Activated naive CD4-positive, alpha-beta T cell treated with anti-CD3 and anti-CD28 coated beads for 36 hours (primary cell): ENCODE measurements at places on chromosomes 16 and 17.

- H3K4me1 ChIP-seq, result peaks cover 2% of the 10 kb centered on the region
- peaks cover 25% of the 10 kb centered on the region for H3K36me3 ChIP-seq
- no peak overlapping the region for H3K4me3 ChIP-seq
- no peaks in the 10 kb centered on the region for H3K27me3 ChIP-seq
- H3K27ac ChIP-seq, result peak overlapping the region; percentile 3
- DNase-seq, result no peak
These were observed 39.0 kb downstream of the NLRP1 start for GRCh38 chr17:5545051-5545987.

DNA sequence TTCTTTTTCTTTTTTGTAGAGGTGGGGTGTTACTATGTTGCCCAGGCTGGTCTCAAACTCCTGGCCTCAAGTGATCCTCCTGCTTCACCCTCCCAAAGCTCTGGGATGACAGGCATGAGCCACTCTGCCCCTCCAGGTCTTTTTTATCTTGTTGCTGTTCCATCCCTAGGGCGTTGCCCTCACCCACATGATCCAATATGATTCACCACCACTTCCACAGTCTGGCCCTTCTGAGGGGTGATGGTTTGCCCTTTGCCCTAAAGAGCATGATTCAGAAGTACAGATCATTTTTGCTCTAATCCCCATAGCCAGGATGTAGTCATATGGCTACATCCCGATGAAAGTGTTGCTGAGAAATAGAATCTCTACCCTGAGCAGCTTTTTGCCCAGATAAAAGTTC, 18.8 kb downstream of the STX4 start:
- H3K36me3 ChIP-seq, result no peaks in the 10 kb centered on the region
- no peak overlapping the region for H3K4me3 ChIP-seq
- H3K27me3 ChIP-seq, result peaks cover 2% of the 10 kb centered on the region

GRCh38 chr16:69606985-69607384, 41.2 kb downstream of the NFAT5 start:
- H3K27ac ChIP-seq, result peak overlapping the region; percentile 94
- H3K4me1 ChIP-seq, result peaks cover 41% of the 10 kb centered on the region
- H3K27me3 ChIP-seq, result no peaks in the 10 kb centered on the region
- H3K4me3 ChIP-seq, result peak overlapping the region; percentile 51
- H3K36me3 ChIP-seq, result peaks cover 7% of the 10 kb centered on the region

- H3K4me3 ChIP-seq, result no peak overlapping the region
- no peak for DNase-seq
- H3K27me3 ChIP-seq, result no peaks in the 10 kb centered on the region
- H3K4me1 ChIP-seq, result no peaks in the 10 kb centered on the region
- H3K27ac ChIP-seq, result no peak overlapping the region
These were observed 10.6 kb downstream of the AARSD1 start for GRCh38 chr17:42953669-42954068.

GRCh38 chr16:50228364-50228868, 37.9 kb upstream of the ADCY7 start:
- DNase-seq, result no peak
- H3K36me3 ChIP-seq, result peaks cover 21% of the 10 kb centered on the region
- no peaks in the 10 kb centered on the region for H3K4me1 ChIP-seq
- no peak overlapping the region for H3K4me3 ChIP-seq
- no peak overlapping the region for H3K27ac ChIP-seq
